Fibroblast of skin of scalp (primary cell): ENCODE measurements at places on chromosomes 7 and 10.
A peak's percentile ranks its signal among the peaks of the same experiment; 100 is the strongest.

GRCh38 chr10:27035163-27035562 lies 65.1 kb downstream of the ANKRD26 start:
- DNase-seq: no peak

DNA sequence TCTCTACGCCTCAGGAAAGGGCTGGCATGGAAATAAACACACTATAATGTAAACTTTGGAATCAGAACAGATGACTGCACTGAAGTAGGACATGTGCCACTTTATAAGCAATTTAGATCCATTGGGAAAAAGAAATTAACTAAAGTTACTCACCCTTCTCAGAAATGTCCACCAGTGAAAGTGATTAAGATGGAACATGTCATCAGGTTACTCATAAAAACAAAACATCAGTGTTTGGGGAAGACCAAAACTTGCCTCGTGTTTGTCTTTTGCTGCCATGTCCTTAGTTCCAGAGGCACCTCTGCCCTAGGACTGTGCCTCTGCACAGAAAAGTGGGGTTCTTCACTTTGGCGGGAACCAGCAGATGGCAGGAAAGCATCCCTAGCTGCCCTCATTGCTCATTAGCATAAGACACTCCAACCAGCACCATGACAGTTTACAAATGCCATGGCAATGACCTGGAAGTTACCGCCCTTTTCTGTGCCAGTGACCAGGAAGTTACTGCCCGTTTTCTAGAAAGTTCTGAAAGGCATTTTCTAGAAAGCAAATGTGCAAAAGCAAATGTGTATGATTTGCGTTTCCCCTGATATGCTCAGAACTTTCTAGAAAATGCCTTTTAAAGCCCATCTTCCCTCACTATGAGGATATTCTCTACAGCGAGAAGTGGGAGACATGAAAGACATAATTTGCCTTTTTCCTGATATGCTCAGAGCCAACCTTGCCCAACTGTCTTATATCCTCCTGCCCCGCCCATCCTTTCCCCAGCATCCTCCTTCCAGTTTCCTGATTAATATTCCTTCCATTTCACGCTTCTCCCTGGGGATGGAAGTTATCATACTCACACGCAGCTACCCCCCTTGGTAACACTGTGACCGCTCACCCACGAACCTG lies 258.2 kb downstream of the USP6NL start:
- DNase-seq: no peak

DNA sequence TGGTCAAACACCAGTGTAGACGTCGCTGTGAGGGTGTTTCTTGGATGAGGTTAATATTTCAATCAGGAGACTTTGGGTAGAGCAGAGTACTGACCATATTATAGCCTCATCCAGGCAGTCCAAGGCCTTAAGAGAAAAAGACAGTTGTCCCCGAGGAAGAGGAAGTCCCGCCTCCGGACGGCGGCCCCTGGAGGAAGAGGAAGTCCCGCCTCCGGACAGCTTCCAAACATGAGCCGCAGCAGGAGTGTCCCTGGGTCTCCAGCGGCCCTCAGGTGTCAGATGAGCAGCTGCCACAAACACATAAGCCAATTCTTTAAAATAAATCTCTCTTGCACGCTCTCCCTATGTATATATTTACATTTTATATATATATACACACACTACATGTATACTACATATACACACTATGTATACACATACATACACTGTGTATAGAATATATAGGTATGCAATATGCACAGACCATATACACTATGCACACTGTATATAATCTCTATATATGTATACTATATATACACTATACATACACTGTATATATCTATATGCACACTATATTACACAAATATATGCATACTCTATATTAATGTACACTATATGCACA lies 37.5 kb downstream of the PWWP2B start:
- no peak for DNase-seq

GRCh38 chr7:85095806-85096205 lies 91.0 kb downstream of the SEMA3D start:
- DNase-seq: peak; percentile 66

DNA sequence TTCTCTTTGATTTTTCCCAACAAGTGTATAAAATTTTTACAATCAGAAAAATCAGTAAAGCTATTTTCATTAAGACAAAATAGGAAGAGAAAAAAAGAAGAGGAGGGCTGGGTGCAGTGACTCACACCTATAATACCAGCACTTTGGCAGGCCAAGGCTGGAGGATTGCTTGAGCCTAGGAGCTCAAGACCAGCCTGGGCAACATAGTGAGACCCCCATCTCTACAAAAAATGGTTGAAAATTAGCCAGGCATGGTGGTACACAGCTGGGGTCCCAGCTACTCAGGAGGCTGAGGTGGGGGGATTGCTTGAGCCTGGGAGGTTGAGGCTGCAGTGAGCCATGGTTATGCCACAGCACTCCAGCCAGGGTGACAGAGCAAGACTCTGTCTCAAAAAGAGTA lies 172.3 kb downstream of the AKR1D1 start:
- DNase-seq: no peak

DNA sequence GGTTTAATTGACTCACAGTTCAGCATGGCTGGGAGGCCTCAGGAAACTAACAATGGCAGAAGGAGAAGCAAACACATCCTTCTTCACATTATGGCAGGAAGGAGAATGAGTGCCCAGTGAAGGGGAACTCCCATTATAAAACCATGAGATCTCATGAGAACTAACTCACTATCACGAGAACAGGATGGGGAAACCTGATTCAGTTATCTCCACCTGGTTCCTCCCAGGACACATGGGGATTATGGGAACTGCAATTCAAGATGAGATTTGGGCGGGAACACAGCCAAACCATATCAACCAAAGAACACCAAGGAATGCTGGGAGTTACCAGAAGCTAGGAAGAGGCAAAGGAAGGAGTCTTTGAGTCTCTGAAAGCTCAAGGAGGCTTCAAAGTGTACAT lies 94.3 kb downstream of the IPMK start:
- no peak for DNase-seq

DNA sequence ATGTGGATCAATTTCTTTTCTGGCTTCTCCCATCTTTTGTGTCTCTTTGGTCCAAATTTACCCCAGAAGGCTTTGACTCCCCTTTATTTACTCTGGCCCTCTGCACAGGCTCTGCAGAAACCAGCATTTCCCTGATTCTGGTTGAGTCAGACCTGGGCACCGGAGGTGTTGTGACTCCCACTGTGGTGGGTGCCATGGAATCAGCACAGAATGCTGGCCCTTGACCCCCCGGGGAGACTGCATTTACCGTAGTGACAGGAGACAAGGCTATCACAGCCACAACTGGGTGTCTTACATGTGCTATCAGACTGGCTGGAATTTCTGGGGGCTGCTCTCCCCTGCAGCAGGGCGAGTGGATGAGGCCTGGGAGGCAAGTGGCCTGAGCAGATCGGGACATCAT lies 37.6 kb downstream of the PLXDC2 start:
- DNase-seq: no peak

- no peak for DNase-seq
These were observed 203.9 kb upstream of the GLI3 start for GRCh38 chr7:42440951-42441350.

GRCh38 chr7:69598487-69599285 lies 411 bp downstream of the AUTS2 start:
- DNase-seq: peak; percentile 60

DNA sequence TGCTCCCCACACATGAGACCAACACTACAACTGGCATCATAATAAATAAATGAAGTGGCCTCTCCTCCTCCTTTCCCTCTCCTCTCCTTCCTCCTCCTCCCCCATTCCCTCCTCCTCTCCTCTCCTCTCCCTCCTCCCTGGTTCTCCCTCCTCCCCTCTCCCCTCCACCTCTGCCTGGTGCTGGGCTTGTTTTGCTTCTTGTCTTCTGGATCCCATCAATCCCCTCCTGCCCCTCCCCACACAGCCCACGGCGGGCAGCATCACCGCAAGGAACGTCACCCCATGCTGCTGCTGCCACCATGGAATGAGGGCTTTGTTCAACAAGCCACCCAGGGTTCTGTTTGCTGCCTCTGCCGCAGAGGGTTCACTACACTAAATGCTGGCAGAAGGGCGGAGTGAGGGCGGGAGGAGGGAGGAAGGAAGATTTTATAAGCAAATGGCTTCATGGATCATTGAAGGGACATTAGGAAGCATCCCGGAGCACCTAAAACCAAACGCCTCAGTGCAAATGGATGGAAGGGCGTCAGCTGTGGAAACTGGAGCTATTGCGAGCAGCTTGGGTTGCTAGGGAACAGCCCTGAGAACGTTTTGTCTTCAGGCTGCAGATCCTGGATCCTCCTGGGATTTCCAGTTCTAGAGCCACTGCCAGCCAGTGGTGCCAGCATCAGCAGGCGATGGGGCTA lies 379.7 kb upstream of the ZMIZ1 start:
- DNase-seq: peak; percentile 55

GRCh38 chr10:69861251-69862240 lies 59.8 kb downstream of the COL13A1 start:
- DNase-seq: peak; percentile 76

GRCh38 chr7:45131891-45132290 lies 20.4 kb upstream of the TBRG4 start:
- DNase-seq: no peak

DNA sequence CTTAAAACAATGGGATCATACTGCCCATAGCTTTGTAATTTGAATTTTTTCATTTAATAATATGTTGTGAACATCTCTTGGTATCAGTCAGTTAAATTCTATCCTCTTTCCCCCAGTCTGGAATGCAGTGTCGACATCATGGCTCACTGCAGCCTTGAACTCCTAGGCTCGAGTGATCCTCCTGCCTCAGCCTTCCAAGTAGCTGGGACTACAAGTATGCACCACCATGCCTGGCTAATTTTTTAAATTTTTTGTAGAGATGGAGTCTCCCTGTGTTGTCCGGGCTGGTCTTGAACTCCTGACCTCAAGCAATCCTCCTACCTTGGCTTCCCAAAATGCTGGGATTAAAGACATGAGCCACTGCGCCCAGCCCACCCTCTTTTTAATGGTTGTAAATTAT lies 34.6 kb downstream of the MPLKIP start:
- DNase-seq: no peak

DNA sequence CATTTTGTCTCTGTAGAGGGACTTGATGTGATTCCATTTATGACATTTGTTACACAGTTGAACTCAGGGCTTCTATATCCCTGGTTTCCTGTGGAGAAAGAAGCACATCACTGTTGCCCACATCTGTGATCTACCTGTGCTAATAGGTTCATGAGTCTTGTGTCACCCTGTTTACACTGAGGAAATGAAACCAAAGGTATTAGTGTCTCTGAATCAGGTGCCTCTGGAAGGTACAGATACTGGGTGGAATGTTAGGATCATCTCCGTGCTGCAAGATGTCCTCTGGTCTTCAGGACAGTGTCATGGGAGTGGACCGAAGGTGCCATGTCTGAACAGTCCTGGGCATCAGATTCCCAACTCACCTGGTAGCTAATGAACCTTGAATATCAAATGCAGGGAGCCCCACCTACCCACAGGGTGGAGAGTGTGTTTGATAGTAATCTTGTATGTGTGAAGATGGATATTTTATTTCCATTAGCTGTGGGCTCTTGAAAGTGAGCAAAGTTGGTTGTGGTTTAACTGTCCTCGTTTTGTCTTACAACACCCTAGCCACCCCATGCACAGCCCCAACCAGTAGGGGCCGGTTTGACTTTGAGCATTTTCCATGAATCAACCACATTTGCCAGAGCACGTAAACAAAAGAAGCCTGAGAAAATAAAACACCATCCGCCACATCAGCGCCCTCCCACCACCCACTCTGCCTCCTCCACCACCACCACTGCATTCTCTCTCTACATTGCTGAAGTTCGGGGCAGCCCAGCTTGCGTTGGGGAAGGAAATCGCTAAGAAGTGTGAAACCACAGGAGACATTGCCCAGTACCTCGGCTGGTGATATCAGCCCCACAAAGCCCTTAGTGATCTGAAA lies 40.7 kb downstream of the TARP start:
- peak; percentile 8 for DNase-seq

DNA sequence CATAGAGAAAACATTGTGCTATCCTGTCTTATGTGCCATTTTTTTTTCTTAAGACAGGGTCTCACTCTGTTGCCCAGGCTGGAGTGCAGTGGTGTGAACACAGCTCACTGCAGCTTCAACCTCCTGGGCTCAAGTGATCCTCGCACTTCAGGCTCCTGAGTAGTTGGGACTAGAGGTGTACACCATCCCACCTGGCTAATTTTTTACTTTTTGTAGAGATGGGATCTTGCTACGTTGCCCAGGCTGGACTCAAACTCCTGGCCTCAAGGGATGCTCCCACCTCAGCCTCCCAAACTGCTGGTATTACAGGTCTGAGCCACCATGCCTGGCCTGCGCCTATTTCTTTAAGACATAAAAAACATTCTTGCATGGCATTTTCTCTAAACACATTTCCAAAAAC lies 20.6 kb downstream of the LYZL1 start:
- no peak for DNase-seq

GRCh38 chr7:46832136-46832535 lies 749.8 kb downstream of the TNS3 start:
- DNase-seq: peak; percentile 29

DNA sequence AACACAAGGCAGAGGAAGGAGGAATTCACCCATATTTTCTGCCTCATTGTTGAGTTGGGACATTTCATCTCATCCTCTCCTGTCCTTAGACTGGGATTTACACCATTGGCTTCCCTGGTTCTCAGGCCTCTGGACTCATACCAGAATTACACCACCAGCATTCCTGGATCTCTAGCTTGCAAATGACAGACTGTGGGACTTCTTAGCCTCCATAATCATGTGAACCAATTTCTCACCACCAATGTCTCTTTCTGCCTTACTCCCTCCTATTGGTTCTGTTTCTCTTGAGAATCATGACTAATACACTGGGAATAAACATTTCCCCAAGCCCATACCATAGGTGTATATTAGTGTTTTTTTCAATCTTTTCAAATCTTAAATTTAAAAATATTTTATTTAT lies 2.9 kb upstream of the ZNF33A start:
- peak; percentile 1 for DNase-seq

GRCh38 chr10:22321924-22322640 lies 1.2 kb downstream of the BMI1 start:
- DNase-seq: no peak

DNA sequence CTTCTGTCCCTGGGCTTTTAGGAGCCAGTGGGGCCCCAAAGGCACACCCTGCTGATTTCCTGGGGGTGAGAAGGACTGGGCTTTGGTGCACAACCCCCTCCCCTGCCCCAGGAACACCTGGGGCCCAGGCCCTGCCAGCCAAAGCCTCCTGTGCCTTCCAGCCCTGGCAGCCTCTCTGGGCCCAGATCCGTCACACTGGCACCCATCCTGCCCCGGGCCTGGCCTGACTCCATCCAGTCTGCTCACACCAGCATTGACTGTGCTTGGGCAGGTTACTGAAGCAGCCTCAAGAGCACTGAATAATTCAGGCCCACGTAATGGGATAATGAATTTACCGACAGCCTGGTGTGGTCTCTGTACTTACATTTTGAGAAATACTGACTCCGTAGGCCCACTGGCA lies 12.0 kb upstream of the COMTD1 start:
- no peak for DNase-seq
